ENCODE measurements at places on chromosomes 7 and 10. TPM values are rescaled to one million over a fixed set of nuclear protein-coding genes. Genes with fewer than 3 reads are reported as not detected.

IFIT1B gene
- 13.3 TPM for total RNA-seq

RELN gene
- total RNA-seq, result 69.8 TPM

RARRES2 gene
- total RNA-seq, result 437 TPM

ADAM12 gene
- 0.33 TPM for total RNA-seq

ASZ1 gene
- total RNA-seq, result not detected

OR2A42 gene
- total RNA-seq, result not detected

DPY19L1 gene
- total RNA-seq, result 21.6 TPM

ADAMTS14 gene
- total RNA-seq, result 0.33 TPM

NOM1 gene
- total RNA-seq, result 8.1 TPM

ADGRA1 gene
- 0.70 TPM for total RNA-seq

BMPER gene
- total RNA-seq, result 6.2 TPM

MSMB gene
- total RNA-seq, result not detected

PON3 gene
- total RNA-seq, result 256 TPM

PHTF2 gene
- total RNA-seq, result 7.3 TPM

GPR15LG gene
- total RNA-seq, result not detected

CPEB3 gene
- total RNA-seq, result 8.4 TPM

CHN2 gene
- total RNA-seq, result 25.4 TPM

UNCX gene
- not detected for total RNA-seq

SEMA3D gene
- 1.2 TPM for total RNA-seq

ANKRD7 gene
- total RNA-seq, result 0.42 TPM

BTBD16 gene
- total RNA-seq, result 1.4 TPM

NME8 gene
- 0.08 TPM for total RNA-seq

SEC61A2 gene
- 3.8 TPM for total RNA-seq

IMPDH1 gene
- total RNA-seq, result 5.0 TPM

SFRP5 gene
- 15.1 TPM for total RNA-seq

Data from liver (tissue), 10 donors.